ENCODE measurements at places on chromosomes 7 and 10.

DNA sequence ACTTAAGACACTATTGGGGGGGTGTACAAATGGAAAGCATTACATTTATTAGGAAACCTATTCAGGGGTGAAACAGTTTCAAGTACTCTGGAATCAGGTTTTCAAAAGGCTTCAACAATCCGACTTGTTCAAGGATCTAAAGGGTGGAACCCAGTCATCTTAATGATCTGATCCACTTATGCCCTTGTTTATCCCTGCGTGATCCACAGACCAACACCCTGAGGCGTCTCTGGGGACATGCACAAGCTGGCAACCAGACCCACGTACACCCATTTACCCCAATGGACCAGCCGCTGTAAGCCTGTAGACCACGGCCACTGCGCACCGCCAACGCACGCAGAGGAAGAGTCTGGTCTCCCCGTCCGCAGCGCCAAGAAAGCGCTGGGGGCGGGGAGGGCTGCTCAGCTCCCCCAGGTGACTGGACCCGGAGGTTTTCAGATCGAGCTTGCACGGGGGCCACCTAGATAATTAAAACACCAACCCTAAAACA lies 13.4 kb downstream of the HNRNPF start:
- DNase-seq = no peak

GRCh38 chr7:94031865-94032264 lies 27.7 kb upstream of the BET1 start:
- DNase-seq = no peak

DNA sequence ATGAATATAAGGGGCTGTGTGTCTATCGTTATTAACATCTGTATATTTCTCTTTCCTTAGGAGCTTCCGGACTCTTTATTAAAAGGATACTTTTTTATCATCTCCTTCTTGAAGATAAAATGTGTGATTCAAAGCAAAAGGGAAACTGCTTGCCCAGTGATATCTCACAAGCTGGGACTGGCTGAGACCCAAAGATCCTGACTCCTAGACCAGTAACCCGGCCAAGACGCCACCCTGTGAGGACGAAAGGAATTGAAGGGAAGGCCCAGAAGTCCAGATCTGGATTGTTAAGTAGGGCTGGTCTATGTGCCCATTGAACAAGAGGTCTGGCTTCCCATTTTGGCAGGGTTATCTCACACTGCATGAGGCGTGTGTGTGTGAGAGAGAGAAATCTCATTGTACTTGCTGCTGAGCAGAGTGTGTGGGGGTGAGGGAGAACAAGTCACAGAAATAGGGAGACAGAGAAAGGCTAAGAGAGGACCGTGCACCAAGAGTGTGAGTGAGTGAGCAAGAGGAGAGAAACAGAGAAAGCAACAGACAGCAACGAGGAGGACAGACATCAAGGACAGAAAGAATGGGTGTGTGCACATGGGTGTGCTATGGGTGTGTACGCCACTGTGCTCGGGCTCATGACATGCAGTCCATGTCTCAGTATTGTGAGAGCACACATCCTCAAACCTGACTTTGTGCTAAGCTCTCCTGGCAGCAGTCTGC lies 75.4 kb downstream of the PLXNA4 start:
- DNase-seq = no peak

- DNase-seq = no peak
Measured at GRCh38 chr10:5622186-5622960, 44.0 kb downstream of the ASB13 start.

GRCh38 chr7:131655447-131655846 lies 99.0 kb upstream of the PODXL start:
- no peak for DNase-seq

DNA sequence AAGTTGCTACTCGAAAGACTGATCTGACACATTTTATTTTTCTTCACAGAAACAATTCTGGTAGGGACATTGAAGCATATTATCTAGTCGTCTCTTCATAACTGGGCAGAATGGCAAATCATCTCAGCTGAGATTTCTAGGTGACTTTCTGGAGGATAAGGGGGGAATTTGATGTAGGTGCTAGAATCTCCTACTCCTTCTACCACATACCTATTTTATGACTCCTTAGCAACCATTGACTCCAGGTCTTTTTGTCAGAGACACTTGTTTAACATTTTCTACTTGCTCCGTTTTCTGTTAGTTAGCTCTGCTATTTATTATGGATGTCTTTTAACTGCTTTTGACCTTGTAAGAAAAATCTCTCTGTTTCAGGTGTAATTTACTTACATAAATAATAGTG lies 380.9 kb upstream of the SEMA3C start:
- no peak for DNase-seq

DNA sequence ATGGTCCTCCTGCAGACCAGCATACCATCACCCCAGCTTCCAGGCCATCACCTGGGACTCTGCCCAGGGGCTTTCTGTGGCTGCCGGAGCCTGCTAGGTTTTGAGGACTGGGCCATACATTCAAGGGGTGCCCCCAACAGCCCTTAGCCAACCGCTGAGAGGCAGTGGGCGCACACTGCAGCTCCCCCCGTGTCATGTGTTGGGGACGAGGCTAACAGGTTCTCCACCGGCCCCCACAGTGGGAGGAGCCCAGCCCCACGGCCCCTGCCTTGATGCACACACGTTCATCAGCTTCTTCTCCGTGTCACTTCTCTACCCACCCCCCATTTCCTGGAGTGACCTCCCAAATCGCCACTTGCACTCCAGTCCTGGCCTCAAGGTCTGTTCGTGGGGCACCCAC lies 543.2 kb upstream of the FOXK1 start:
- no peak for DNase-seq

DNA sequence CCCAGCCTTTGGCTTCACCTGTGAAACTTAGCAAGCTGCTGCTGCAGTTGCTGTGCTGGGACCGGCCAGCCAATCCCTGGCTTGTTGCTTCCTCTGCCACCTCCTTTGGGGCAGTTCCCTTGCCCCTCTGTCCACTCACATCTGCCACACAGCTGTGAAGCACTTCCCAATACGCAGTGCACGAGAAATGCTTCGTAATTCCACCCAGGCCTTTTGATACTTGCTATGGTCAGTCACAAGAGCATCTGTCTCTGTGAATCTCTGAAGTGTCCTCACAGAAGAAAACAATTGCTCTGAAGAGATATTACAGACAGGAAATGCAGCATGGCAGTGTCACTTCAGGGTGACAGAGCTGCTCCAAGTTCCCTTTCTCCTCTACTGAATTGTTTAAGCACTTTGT lies 208.5 kb downstream of the PTEN start:
- no peak for DNase-seq

- no peak for DNase-seq
Measured at GRCh38 chr7:85638394-85638793, 451.5 kb upstream of the SEMA3D start.
